Epithelial cell of prostate (primary cell): ENCODE measurements at places on chromosomes 2 and 18.

DNA sequence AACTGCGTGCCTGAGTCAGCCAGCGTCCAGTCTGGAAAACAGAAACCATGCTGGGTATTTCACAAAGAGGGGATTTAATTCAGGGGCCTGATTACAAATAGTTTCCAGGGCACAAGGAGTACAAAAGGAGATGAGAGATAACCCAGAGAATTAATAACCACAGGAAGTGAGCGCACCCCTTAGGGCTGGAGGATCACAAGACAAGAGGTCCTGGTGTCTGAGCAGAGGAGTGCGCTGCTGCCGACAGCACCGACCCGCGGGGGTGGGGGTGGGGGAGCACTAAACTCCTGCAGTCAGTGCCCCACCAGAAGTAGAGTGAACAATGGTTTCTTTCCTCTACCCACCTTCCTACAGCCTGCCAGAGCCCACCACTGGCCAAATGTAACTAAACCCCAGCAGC, 20.8 kb upstream of the MAL start:
- DNase-seq: no peak

- DNase-seq: no peak
Observed at GRCh38 chr2:200086911-200087310, 131.5 kb downstream of the MAIP1 start.

DNA sequence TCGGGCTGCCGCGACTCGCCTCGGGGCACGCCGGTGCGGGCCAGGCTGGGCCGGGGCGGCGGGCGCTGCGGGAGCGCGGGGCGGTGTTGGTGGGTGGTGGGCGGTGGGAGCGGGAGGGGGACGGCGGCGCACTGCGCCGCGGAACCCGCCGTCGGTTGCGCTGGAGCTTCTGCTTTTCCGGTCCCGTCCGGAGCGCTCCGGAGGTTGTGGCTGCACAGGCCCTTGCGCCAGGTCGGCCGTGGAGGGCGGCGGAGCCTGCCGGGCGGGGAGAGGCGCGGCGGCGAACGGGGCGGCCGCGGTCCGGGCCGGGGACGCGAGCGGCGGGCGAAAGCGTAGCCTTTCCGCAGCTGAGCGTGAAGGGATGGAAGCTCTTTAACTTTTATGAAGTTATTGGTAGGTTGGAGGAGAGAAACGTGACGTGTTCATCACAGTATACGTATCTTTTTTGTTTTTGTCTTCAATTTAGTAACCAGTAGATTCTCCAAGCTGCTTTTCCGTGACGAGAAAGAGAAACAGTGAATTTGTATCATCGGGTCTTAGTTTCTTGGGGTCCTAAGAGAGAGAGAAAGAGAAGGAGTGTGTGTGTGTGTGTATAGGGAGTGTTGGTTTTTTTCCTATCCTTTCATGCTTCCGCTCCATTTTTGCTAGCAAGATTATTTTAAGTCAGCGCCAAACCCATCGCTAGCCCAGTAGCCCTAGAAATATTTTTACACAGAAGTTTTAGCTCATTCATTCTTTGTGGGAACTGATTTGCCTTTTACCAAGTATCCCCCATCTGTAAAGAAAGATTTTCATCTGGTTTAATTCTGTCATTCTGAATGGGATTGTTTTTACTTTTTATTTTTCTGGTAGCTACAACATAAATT, 535 bp downstream of the ATG4B start:
- no peak for DNase-seq

GRCh38 chr2:237665713-237666143, 38.3 kb downstream of the LRRFIP1 start:
- DNase-seq: no peak

GRCh38 chr2:185644828-185645227, 93.8 kb upstream of the FSIP2 start:
- no peak for DNase-seq

- no peak for DNase-seq
Observed at GRCh38 chr2:218294430-218295022, 2.2 kb upstream of the TMBIM1 start.

GRCh38 chr2:105882920-105883435, 138.3 kb downstream of the NCK2 start:
- no peak for DNase-seq

GRCh38 chr2:164015328-164016123, 279.7 kb upstream of the FIGN start:
- no peak for DNase-seq
